ENCODE measurements at places on chromosomes 13 and 19.

GRCh38 chr13:52394586-52394985 is 11.4 kb downstream of the THSD1 start:
- DNase-seq: no peak

- no peak for DNase-seq
These were observed 515.0 kb downstream of the TBC1D4 start for GRCh38 chr13:74966814-74967424.

- DNase-seq: no peak
These were observed 443.4 kb downstream of the TBC1D4 start for GRCh38 chr13:75038393-75039113.

DNA sequence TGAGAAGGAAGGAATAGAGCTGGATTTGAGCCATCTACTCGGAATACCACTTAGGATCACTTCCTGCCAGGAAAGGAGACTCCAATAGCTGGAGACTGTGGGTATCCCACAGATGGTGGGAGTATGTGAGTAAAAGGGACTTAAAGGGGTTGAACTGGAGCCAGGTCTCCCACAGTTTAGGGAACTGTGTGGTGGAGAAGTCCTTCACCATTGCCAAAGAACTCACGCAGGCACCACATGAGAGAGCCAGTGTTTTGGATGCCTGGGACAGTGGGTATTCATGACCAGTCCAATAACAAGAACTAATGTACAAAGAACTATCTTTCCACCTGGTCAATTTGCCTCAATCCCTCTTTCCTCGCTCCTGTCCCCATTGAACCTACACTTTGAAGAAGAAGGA is 24.4 kb upstream of the MYCBP2 start:
- DNase-seq: no peak

- DNase-seq: no peak
These were observed 30.6 kb downstream of the GSX1 start for GRCh38 chr13:27822873-27823311.

DNA sequence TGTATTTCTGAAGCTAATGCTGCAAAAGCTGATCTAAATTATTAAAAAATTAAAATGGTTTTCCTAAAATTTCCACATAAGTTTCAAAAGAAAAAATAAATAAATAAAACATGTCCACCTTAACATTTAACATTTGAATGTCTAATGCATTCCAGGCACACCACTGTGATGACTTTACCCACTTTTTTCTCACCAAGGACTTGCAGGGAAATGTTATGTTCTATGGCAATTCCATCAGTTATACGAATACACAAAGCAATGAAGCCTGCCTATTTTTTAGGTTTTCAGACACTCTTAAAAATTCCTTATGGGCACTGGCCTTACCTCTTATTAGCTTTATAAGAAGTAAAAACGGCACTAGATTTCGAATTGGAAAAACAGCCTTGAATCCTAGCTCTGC is 10.2 kb downstream of the TSC22D1 start:
- DNase-seq: no peak

DNA sequence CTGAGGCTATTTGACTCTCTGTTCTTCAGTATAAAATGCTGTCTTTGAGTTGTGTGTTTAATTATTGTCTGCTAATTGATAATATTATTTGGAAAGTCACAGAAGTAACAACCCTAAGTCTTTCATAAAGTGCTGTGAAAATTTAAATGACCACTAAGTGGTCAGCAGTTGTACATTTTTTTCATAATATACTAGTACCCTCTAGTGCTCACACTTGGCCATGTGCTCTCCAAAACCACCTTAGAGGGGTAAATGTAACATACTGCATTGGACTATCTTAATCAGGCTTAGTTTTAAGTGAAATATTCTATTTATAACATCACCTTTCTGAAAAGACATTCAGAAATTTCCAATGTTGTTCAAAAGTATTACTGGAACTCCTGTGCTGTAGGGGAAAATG is 745.3 kb downstream of the GPC5 start:
- no peak for DNase-seq

DNA sequence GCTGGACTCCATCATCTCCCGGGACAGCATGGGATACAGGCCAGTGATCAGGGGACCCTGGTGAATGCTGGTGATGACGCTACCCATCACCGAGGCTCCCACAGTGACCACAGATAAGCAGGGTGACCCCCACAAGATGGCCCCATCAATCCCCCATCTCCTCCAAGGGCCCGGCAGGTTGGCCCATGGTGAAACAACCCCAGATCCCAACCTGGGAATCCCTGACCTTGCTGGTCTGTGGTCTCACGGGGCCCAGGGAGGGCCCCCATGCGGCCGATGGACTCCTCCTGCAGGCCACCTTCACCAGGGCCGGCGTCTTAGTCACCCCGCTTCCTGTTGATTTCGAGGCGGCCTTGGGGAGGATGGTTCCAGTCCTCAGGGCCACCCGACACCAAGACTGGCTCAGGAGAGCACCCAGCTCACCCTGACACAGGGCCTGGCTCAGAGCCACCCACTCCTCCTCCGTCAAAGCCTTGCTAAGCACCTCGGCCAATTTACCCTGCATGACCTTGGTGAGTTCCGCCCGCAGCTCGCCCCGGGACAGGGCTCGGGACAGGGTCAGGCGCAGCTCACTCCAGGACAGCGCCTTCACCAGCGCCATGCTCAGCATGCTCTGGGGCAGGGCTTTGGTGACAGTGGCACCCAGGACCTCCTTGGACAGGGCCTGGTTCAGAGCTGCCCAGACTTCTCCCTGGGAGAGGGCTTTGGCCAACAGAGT is 10.0 kb downstream of the IQCN start:
- no peak for DNase-seq

DNA sequence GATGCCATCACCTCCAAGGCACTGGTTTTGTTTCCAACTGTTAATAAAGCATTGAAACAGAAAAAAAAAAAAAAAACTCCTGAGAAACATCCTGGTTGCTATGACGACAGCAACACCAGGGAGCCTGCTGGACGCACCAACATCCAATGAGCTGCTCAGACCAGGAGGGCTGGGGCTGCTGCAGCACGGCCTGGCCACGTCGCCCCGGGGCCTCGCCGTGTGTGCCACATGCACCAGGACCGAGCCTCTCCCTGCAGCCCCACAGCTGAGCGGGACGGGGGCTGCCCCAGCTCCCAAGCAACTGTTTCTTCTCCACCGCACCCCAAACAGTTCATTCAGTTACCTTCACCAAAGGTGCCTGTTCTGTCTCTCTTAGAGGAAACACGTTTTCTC is 54.5 kb downstream of the RASA3 start:
- no peak for DNase-seq

DNA sequence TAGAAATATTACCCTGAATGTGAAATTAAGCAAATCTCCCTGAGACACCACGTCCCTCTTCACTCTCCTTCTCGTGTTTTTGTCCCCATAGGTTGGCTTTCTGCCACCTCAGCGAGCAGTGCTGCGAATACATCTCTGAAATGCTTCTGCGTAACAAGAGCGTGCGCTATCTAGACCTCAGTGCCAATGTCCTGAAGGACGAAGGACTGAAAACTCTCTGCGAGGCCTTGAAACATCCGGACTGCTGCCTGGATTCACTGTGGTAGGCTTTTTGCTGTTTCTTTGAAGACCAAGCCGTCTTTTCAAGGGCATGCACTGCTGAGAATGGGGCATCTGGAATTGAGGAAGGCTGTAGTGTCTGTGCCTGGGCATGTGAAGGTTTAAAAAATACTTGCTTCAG is 34.4 kb downstream of the NLRP4 start:
- DNase-seq: no peak

DNA sequence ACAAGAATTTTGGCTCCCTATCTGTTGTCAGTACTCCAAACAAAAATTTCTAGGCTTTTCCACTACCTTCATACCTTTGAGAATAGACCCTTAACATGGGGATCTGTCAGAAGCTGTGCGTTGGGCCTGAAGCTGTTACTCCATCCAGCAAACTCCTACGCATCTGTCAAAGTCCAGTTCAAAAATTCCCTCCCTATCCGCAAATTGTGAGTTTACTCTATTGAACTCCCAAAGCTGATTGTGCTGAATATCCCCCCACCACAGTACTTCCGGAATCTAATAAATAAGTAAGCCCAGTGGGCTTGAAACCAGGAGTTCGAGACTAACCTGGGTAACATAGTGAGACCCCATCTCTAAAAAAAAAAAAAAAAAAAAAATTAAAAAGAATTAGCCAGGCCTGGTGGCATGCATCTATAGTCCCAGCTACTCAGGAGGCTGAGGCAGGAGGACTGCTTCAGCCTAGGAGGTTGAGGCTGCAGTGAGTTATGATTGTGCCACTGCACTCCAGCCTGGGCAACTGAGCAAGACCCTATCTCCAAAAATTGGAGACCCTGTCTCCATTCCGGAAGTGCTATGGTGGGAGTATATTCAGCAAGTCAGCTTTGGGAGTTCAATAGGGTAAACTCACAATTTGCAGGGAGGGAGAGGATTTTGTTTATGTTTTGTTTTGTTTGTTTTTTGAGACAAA is 930 bp upstream of the FBN3 start:
- no peak for DNase-seq

Measured in activated naive CD4-positive, alpha-beta T cell (primary cell).